ENCODE measurements at places on chromosomes 11 and 22. TPM values are rescaled to one million over a fixed set of nuclear protein-coding genes. Genes with fewer than 3 reads are reported as not detected.

The OLFML1 gene
- 1.9 TPM for total RNA-seq

The TRIM51 gene
- not detected for total RNA-seq

The PRG3 gene
- not detected for total RNA-seq

The TESMIN gene
- total RNA-seq: 2.6 TPM

The LMNTD2 gene
- total RNA-seq: 2.2 TPM

The GLYAT gene
- not detected for total RNA-seq

The KCNA4 gene
- not detected for total RNA-seq

The CHRM4 gene
- total RNA-seq: not detected

The OSBP2 gene
- total RNA-seq: 0.97 TPM

The KCNQ1 gene
- not detected for total RNA-seq

The KRTAP5-11 gene
- total RNA-seq: not detected

The POU2AF1 gene
- total RNA-seq: not detected

The GTSE1 gene
- 10.4 TPM for total RNA-seq

The GUCY1A2 gene
- 0.64 TPM for total RNA-seq
